Left renal cortex interstitium (tissue), 4 donors: ENCODE measurements at places on chromosomes 1 and 21.
A peak's percentile ranks its signal among the peaks of the same experiment; 100 is the strongest.

DNA sequence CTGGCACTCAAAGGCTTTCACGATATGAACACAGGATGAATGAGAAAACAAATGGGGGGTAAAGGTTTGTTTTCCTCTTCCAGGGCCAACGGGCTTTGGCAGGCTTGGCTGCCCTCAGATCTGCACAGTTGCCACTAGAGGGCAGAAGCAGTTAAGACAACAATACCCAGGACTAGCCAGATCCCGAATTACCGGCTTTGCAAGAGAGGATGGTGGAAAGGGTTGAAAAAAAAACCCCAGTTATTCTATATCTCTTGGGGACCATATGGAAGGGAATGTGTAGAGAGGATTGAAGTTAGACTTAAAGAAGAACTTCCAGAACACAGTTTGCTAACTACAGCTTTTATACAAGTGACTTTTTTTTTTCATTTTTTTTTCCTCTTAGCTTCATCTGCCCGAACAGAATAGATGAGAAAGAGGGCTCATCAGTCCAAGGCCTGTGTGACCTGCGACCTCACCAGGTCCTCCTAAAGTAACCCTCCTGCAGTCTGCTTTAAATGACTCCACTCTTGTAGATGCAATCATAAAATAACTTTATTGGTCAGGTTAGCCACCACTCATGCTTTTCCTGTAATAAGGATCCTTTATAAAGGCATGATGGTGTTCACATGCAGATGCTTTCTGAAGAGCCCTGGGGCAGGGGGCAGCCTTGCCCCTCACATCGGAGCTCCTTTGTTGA is 10.7 kb downstream of the FMOD start:
- peak; percentile 86 for DNase-seq

DNA sequence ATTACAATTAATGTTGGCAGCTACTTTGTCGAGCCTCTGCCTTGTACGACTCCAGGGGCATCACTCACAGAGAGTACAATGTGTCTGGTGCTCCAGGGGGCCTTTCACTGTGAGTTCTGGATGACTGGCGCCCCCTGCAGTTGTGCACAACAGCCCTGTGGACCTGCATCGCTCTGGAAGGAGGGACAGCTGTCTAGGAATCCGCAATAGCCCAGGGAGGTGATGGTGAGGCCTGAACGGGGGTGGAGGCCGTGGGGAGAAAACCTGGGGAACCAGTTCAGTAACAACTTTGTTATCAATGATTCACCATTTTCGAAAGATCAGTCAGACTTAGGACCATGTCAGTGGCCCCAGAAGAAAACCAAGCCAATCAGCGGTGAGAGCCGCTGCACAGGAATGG is 189.1 kb downstream of the KAZN start:
- DNase-seq = no peak

DNA sequence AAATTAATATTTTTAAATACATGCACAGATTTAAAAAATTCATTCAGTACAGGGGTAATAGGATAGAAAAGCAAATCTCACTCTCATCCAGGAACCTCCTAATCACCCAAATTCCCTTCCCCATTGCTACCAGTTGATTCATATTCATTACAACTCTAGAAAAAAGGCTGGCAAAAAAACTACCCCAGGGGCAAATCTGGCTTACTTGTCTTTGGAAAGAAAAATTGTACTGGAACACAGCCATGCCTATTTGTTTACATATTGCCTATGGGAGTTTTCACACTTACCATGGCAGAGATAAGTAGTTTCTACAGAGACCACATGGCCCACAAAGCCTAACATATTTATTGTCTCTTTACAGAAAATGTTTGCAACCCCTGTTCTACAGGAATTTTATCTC is 8.9 kb upstream of the RBM34 start:
- no peak for DNase-seq

GRCh38 chr1:163872067-163872466 is 550.3 kb downstream of the NUF2 start:
- DNase-seq = no peak

DNA sequence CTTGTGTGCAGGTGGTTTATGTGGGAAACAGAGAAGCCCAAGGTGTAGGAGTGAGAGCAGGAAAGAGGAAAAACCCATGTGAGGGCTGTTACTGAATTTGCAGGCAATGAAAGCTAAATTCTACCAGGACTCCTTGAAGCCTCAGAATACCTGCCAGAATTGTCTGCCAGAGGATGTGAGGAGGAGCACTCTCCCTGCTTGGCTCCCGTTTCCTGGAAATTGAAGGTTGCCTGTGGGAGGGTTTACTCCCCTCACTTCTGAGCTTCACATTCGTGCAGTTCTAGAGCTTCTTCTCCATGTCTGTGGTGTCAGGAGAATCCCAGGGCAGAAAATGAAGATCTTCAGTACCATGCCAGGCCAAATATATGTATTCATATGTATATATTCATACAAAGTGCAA is 220.8 kb upstream of the ZP4 start:
- DNase-seq = no peak

DNA sequence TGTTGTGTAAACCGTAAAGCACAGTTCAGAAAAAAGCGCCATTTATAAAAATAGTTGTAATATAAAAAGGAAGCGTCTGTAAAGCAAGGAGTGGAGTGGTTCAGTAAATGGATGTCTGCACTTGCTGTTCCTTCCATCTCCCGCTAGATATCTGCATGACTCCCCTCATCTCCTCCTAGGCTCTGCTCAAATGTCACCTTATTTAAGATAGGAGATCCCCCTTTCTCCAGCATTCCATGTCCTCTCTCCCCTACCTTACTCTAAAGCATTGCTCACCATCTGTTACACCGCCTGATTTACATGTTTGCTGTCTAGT is 745 bp downstream of the MUL1 start:
- no peak for DNase-seq

DNA sequence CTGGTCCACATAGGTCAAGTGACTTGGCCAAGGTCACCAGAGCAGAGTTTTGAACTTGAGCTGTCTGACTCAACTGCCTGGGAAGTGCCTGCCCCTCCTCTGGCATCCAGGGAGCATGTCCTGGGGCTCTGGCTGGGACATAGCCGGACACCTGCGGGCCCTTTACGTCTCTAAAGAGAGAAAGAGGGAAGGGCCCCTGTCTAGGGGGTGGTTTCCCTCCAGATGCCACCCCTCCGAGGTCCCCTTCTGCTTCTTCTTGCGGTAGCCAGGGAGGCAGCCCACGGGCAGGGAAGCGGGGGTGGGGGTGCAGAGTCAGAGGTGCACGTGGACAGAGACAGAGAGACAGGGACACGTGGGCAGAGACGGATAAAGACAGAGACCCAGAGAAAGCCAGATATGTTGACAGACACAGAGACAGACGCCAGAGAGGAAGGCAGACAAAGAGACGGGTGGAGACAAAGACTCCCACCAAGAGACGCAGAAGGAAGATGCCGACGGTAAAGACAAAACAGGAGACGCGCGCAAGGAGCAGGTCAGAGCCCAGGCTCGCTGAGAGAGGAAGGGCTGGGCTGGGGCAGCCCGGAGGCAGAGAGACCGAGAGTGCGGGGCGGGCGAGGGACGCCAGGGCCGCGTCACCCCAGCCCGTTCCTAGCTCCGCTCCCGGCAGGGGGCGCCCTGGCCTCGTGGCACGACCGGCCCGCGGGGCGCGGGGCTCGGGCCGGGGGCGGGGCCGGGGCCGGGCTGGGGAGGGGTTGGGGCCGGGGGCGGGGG is 458 bp upstream of the ALPL start:
- peak; percentile 49 for DNase-seq

- DNase-seq = peak; percentile 34
These were observed 13.5 kb upstream of the KCNA2 start for GRCh38 chr1:110619412-110620249.

DNA sequence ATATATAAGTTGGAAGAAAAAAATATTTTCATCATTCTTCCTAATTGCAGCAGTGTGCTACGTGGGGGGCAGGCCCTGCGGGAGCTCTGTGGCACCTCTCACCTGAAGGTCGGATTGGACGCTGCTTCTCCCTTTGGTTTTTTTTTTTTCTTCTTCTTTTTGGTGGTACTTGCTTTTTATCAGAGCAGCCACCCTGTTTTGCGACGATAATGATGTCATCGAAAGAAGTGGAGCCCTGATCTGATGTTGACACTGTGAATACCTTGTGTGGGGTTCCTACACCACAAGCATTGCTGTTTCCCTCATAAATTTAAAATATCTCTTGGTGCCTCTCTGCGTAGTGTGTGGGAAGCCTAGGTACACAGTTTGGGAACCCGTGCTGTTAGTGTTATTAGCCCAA is 5.5 kb downstream of the TRAPPC10 start:
- DNase-seq = no peak

GRCh38 chr1:212914789-212915188 is 35.6 kb upstream of the VASH2 start:
- no peak for DNase-seq

- no peak for DNase-seq
These were observed 8.8 kb downstream of the MYCL start for GRCh38 chr1:39892601-39893595.

DNA sequence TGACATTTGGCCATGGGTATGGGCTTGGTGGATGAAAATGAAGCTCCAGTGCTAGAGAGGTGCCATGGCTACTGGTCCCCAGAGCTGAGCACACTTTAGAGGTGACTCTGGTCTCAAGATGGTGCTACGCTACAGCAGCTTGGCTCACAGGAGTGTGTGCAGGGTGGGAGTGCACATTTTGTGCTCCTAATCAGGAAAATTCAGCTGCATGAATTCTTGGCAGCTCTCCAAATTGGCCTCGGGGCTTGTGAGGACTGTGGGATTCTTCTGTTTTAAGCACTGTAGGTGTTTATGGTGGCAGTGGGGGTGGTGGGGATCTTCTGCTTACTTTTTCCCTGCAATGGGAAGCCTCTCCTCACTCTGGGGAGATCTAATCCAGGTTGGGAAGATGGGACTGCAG is 17.3 kb upstream of the TIPRL start:
- DNase-seq = no peak

DNA sequence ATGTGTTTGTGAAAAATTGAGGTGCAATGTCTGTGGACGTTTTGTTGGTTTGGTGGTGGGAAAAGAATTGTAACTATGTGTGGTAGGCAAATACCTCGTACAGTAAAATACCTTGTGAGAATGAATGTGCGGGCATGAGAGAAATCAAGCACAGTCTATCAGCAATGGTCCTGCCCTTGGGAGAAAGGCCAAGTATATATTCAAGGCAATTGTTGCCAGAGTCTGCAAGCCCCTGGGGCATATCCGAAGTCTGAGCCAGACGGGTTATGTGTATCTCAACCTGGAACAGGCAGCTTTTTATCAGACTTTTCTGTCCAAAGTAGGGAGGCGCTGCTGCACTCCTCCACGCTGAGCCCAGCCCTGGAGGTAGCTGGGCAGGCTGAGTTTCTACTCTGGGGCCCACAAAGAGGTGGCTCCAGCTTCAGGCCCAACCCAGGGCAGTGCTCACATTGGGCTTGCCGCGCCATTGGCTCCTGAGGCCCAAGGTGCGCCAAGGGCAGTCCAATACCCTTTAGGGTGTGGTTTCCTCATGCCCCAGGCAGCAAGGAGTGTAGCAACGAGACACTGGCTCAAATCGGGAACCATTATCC is 9.4 kb upstream of the GNL2 start:
- no peak for DNase-seq

DNA sequence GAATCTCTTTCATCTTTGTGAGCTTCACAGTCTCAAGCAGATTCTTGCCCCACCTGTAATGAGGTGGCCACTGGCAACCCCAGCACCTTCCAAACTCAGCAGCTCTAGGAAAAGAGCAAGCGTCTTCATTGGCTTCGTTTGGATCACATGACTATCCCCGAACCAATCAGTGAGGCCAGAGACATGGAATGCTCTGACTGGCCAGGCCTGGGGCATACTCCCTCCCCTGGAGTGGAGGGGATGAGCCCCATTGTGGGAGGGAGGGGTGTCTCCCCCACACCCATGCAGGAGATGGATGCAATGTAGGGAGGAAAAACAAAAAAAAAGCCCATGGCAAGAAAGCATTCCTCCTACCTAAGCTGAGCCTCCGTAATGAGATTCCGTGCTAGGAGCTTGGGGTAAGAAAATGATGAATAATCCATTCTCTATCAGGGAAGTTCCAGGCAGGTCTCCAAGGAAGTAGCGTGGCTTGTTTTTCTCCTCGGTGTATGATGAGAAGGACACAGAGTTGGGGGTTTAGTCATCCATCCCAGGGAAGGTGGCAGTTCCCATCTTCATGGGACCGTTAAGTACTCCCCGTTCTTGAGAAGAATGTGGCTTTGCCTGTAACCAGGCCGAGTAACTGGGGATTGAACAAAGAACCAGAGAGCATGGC is 32.7 kb downstream of the FHAD1 start:
- DNase-seq = no peak

DNA sequence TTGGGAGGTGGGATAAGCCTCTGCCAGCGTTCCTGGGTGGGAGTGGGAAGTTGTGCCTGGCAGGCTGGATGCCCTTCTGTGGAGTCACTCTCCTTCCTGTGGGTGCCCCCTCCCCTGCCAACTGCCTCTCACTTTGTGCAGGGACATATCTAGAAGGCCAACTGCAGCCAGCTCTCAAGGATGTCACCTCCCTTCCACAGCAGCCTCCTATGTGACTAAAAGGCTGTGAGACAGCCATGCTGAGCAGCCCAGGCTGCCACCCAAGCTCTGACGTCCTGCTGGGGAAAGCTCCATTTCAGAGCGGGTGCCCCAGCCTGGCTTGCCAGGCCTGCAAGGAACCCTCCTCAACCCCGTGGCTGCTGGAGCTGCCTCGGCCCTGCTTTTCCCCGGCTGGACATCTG is 19.6 kb upstream of the SLC26A9 start:
- DNase-seq = no peak

GRCh38 chr1:233520261-233521191 is 93.4 kb upstream of the KCNK1 start:
- DNase-seq = no peak

DNA sequence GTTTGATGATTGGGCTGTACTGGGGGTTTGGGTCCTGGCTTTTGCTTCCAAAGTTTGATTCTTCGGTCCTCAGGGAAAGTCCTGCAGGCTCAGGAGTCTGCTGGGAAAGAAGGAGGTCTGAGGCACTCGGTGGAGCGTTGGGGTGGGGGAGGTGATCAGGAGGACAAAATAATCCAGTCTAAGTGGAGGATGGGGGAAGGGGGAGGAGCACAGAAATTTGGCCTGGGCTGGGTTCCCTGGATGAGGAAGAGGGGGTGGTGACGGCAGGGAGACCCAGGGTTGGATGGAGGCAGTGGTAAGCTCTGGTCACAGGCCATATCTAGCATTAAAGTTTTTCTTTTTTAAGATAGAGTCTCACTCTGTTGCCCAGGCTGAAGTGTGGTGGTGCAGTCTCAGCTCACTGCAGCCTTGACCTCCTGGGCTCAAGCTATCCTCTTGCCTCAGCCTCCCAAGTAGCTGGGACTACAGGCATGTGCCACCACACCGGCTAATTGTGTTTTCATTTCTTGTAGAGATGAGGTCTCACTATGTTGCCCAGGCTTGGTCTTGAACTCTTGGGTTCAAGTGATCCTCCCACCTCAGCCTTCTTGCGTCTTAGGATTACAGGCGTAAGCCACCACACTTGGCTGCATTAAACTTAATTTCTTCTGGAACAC is 6.8 kb downstream of the SH2D2A start:
- DNase-seq = no peak

GRCh38 chr1:171803045-171803444 is 21.6 kb downstream of the METTL13 start:
- no peak for DNase-seq

DNA sequence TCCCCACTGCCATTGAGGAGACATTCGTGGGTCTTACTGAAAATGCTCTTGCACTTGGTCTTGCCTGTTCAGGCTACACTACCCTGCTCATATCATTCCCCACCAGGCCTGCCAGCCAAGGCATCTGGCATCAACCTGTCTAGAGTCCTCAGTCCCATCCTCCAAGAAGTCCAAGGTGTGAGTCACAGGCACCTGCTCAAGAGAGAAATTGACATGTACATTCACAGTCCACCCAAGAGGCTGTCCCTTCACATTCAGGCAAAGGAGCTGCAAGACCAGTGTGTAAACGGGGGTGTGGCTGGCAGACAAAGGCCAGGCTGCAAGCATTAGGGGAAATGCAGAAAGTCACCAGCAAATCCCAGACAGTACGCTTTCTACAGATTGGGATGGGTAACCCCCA is 13.1 kb upstream of the PLA2G2C start:
- no peak for DNase-seq
